Activated CD8-positive, alpha-beta memory T cell treated with anti-CD3 and anti-CD28 coated beads, Interleukin-2, amount 10 ng/mL, durations not matched to agents 7 days and 5 days (primary cell): ENCODE measurements at places on chromosomes 12 and 14.

GRCh38 chr12:110809149-110809548 is 37.6 kb upstream of the CCDC63 start:
- no peak for DNase-seq

DNA sequence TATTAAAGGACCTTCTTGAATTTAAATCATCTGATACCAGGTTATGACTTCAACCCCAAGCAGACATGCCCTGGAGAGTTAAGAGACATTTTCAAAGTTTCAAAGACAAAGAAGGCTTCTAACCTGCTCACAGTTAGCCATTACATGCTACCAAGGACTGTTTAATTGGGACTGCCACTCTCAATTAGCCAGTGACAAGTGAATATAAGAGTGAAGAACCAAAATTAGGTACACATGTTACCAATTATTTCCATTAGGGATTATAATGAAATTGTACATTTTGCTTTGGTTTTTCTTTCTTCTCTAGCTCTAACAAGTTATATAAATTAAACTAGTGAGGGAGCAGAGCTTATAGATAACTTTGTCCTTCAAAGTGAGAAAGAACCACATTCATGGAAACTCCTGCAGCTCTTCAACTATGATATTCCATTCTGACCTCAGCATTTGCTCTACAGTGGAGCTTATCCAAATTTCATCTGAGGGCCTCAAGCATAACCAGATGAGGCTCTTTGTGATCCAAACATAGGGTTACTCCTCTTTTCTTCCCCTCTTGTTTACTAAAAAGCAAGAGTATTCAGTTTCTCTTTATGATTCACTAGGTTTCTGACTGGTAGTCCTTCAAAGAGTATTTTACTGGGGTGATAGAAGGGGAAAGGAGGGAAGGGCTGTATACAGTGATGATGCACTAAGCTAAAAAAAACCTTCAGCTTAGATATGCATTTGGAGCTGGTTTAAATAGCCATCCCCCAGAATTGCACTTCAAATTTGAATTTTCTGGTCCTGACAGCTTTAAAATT is 91.3 kb downstream of the DUSP6 start:
- DNase-seq, result no peak

DNA sequence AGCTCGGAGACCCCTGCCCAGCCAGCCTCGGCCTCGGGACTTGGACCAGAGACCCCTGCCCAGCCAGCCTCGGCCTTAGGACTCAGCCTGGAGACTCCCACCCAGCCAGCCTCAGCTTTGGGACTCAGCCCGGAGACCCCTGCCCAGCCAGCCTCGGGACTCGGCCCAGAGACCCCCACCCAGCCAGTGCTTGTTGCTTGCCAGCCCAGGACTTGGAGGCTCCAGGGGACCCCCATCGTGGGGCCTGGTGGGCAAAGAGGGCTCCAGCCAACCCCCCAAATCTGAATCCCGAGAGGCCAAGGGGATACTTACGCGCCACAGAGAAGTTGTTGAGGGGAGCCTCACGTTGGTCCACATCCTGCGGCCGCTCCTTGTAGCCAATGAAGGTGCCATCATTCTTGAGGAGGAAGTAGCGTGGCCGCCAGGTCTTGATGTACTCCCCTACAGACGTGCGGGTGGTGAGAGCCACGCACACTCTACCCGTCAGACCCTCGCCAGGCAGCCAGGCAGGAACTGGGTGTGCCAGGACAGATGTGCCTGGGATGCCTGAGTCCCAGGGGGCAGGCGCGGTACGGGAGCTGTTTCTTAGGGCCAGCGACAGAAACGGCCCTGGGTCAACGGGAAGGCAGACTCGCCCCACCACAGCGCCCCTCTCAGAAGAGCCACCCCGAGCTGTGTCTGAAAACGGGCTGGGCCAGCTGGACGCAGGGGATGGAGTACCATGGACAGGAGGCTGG is 15.6 kb downstream of the AKT1 start:
- no peak for DNase-seq

GRCh38 chr12:123099560-123100192 is 51.2 kb downstream of the PITPNM2 start:
- no peak for DNase-seq

DNA sequence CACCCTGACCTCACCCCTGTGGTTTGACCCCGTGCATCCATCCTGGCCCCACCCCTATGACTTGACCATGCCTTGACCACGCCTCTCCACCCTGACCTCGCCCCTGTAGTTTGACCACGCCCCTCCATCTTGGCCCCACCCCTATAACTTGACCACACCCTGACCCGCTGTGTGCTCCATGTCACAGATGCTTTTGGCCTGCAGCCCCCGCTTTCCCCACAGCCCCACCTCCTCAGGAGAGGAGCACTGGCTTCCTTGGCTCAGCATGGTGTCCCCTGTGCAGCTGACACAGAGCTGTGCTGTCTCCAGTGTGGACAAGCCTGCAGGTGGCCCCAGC is 269.9 kb upstream of the SFSWAP start:
- DNase-seq, result no peak

DNA sequence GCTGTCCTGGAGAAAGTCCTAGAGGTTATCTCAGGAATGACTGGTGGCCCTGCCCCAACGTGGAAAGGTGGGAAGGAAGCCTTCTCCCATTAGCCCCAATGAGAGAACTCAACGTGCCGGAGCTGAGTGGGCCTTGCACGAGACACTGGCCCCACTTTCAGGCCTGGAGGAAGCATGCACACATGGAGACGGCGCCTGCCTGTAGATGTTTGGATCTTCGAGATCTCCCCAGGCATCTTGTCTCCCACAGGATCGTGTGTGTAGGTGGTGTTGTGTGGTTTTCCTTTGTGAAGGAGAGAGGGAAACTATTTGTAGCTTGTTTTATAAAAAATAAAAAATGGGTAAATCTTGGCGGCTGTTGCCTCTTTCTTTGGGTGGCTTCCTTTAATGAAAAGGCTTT is 152.8 kb downstream of the SMOC1 start:
- DNase-seq, result no peak

DNA sequence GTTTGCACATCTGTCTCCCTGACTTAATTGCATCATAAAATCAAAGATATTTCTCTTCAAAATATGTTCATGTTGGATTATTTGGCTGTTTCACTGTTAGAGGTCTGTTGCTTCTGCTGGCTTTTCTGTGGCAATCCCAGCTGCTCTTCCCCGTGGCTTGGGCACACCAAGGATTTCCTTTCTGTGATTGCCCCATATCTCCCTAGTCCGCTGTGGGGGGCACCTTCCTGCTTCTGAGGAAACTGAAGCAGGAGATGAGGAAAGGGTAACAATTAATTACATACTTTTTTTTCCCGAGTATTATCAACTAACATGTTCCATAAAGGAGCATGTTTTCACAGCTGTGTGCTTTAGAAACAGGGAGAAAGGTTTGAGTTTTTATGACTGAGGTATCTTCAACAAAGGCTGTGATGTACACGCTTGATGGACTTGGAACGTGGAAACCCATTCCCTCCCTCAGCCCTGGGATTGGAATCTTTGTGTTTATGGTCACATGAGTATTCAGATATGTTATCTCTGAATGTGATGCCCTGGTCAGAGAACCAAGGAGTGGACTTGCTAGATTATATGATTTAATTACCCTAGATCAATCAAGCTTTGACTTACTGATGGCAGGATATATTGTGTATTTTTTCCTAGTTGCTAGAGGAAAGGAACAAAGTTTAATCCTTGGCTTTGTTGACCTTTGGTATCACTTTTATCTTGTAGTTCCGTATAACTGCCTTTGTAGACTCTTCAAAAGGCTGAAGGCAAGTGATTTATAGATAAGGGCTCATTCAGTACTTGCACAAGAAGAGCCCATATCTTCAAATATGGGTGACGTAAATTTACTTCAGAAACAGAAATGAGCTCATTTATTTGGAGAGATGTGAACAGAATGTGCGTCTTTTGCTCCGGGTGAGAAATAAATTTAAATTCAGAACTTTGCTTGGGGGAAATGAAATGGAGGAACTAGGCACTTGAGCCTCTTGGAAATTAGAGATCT is 46.7 kb downstream of the BORCS5 start:
- DNase-seq, result no peak

DNA sequence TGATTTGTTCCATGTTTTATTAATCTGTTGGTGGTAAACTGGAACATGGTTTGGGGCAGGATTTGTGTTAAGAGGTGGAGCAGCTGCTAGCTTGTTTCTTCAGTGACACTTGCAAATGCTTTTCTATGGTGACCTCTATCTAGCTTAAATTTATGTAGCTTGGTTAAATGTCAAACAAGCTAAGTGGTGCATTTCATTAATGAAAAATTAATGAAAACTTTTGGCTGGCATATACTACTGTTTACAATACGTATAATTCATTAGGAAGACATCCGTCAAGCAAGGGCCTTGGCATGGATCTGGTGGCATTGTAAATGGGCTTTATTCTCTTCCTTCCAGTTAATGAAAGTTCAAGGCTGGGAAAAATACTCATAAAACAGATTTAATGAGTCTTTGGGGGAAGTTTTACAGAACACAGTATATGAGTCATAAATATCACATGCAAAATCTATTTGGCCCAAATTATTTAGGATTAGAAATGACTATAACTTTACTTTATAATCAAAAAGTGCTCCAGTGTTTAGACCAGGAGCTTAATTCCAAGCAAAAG is 807.7 kb upstream of the SEL1L start:
- no peak for DNase-seq

GRCh38 chr12:90013409-90013808 is 304.8 kb upstream of the ATP2B1 start:
- DNase-seq, result no peak

DNA sequence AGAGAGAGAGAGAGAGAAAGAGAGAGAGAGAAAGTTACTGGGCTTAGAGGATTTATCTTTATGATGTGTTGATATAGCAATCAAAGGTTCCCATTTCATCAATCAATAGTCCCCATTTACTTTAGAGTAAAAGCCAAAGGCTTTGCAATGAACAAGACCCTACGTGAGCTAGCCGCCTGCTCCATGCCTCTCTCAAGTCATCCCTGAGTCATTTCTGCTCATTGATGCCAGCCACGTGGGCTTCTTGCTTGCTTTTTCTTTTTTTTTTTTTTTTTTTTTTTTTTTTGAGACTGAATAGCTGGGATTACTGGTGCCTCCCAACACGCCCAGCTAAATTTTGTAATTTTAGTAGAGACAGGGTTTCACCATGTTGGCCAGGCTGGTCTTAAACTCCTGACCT is 70.9 kb downstream of the GPR135 start:
- no peak for DNase-seq

DNA sequence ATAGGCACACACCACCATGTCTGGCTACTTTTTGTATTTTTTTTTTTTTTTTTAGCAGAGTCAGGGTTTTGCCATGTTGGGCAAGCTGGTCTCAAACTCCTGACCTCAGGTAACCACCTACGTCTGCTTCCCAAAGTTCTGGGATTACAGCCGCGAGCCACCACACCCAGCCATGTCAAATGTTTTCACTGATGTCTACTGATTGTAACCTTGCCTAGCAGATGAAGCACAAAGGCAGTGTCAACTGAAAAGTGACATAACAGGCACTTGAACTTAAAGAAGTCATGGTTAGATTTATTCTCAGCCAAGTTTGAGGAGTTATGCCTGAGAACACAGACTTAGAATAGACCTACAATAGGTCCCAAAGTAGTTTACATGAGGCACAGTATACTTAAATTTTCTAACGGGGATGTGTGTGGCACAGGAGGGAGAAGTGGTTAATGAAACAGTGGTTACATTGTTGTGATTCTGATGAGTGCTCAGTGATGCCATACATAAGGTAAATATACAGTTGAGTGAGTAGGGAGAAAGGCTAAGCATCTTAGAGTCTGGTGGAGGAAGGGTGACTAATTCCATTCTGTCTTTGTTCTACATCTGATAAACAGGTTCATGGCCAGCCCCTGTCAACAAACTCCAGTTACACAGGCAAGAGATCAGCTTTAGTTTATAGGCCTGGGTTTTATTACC is 12.6 kb upstream of the RNASE4 start:
- DNase-seq, result no peak

DNA sequence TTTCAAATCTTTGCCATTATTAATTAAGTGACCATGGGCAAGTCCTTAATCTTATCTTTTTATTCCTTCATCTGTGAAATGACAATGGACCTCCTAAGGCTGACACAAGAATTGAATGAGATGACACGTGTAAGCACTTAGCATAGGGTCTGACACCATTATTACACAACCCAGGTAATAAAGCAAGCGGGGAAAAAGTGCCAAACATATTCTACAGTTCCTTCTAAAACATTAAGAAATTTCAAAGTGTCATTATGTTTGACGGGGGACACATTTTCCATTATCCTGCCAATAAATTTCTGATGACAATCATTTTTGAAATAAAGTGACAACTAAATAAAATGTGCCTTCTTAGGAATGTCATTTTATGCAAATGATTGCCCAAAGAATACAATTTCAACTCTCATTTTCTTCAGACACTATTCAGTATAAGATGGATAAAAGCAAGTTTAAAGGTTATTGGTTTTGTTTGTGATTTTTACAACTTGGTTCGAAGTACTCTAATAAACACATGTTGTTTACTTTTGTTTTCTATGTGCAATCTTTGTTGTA is 3.0 kb downstream of the ANKS1B start:
- no peak for DNase-seq

DNA sequence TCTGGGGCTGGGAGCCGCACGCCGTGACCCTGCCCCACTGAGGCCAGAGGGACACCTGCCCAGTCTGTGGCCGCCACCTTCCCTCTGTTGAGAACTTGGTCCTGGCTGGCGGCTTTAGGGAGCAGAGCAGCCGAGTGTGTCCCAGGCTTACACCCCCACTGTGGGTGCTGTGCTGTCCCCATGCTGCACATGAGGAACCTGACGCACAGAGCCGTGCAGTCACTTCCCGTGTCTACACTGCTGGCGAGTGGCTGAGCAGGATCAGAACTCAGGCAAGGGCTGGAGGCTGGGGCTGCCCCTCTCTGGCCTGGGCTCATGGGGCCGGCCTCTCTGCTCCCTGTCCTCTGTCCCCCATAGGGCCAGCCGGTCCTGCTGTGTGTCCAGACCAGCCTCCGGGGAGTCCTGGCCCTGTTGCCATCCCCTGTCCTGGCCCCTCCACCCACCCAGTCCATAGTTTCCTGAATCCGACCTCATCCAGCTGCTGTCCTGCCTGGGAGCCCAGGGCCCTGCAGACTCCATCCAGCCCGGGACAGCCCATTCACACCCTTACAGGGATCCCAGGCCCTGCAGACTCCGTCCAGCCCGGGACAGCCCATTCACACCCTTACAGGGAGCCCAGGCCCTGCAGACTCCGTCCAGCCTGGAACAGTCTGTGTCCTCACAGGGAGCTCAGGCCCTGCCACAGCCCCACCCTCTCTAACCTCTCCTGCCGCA is 10.3 kb downstream of the FBRSL1 start:
- no peak for DNase-seq

GRCh38 chr12:119659289-119659897 is 8.5 kb upstream of the PRKAB1 start:
- peak; percentile 64 for DNase-seq

DNA sequence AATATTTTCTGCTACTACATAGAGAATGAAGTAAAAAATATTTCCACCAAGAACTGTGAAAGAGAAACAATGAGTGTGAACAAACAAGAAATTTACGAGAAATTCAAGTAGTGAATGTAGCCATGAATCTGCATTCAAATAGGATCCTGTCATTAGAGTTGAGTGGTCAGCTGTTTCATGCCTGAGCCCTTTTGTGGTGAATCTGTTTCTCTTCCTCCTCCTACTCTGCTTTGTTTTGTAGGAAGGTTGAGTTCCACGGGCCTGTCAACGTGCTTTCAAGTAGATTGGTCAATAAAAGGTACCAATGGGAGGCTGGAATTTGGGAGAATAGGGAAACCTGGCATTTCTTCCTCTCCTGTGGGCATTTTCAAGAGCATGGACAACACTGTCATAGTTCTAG is 1749.6 kb upstream of the FLRT2 start:
- no peak for DNase-seq

GRCh38 chr12:126869644-126870043 is 1397.3 kb upstream of the TMEM132C start:
- no peak for DNase-seq
